ENCODE measurements at places on chromosomes 1 and 21.

DNA sequence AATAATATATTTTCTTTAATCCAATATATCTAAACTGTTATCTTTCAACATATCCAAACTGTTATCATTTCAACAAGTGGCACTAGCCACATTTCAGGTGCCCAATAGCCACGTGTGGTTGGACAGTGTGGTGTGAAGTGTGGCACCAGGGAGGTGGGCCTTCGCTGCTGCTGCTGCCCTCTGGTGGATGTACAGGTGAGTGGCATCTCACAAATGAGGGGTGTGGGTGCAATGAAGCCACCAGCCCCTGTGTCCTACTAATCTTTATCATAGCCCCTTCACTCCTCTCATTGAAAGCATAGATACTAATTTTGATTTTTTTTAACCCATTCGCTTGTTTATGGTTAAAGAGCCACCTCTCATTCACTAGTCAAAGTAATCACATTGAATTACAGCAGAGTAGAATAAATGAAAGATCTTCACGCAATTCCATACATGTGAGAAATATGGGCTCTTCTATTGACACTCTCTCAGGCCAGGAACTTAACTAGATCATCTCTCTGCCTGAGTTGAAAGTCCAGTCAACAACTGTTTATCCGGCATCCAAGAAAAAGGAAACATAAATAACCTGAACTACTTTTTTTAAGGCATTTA, 499.2 kb downstream of the OMA1 start:
- peak; percentile 8 for DNase-seq

DNA sequence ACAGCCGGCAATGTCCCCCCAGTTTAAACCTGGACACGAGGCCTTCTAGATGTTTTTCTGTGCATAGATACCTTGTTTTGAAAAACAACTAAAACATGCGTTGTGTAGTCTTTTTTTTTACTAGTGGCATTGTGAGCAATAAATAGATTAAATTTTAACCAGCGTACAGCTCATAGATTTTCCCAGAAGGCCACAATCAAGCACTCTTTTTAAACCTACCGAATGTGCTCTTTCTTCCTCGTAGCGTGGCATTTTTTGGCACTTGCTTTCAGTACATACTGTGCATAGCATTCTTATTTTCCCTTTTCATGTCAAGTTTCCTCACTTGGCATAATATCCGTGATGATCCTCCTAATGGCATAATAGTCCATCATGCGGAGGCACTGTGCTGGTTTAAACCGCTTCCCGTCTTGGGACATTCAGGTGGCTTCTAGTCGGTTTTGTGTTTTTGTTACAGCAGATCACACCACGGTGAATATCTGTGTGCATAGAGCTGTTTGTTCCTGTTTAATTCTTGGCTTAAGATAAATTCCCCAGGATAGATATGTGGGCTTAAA, 95.3 kb downstream of the PDE9A start:
- DNase-seq, result no peak

GRCh38 chr1:29469457-29469856, 233.1 kb downstream of the PTPRU start:
- DNase-seq, result peak; percentile 14

GRCh38 chr1:96361271-96361856, 360.2 kb upstream of the PTBP2 start:
- DNase-seq, result no peak

- DNase-seq, result peak; percentile 95
Observed at GRCh38 chr1:228141226-228142044, 1.4 kb downstream of the GUK1 start.

DNA sequence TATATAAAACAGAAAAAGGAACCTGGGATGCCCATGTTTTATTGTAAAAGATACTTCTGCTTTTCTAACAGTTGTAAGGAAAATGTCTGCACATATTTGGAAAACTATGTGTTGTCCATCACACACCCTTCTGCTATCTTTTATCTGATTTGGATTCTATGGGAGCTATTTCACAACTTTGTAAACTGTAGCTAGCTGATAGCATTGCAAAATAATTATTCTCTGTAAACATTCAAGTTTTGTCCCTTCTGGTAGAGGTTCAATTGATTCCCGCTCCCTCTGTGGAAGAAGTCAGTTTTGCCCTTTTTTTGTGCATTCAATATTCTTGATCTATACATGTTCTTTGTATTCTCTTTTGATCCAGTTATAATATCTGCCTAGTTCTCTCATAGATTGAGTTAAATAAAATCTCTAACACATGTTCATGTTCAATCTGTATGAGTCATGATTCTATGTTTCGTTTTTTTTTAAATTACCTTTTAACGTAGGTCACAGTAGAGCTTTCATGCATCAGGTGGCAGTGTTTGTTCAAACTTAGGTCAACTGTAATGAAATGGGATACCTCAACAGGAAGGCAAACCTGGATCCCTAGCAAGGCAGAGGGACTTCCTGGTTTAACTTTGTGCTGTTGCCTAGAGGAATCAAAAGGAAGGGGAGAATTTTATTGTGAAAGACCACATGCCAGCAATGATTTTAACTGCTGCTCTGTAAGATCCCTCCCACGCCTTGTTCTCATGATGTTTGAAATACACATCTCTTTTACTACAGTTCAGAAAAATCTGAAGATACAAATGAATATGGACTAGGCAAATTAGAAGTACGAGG, 26.0 kb upstream of the BCL9 start:
- peak; percentile 29 for DNase-seq

- peak; percentile 43 for DNase-seq
Observed at GRCh38 chr1:22108339-22109105, 34.4 kb downstream of the WNT4 start.

GRCh38 chr1:58539553-58539952, 7.0 kb downstream of the OMA1 start:
- peak; percentile 26 for DNase-seq

GRCh38 chr1:47481936-47482335, 44.1 kb downstream of the FOXD2 start:
- no peak for DNase-seq

- peak; percentile 72 for DNase-seq
Observed at GRCh38 chr1:78274814-78275213, 216.0 kb upstream of the PTGFR start.

- no peak for DNase-seq
Observed at GRCh38 chr1:156675210-156676113, 1.7 kb downstream of the NES start.

- no peak for DNase-seq
Observed at GRCh38 chr1:56550859-56551188, 28.5 kb downstream of the PLPP3 start.

DNA sequence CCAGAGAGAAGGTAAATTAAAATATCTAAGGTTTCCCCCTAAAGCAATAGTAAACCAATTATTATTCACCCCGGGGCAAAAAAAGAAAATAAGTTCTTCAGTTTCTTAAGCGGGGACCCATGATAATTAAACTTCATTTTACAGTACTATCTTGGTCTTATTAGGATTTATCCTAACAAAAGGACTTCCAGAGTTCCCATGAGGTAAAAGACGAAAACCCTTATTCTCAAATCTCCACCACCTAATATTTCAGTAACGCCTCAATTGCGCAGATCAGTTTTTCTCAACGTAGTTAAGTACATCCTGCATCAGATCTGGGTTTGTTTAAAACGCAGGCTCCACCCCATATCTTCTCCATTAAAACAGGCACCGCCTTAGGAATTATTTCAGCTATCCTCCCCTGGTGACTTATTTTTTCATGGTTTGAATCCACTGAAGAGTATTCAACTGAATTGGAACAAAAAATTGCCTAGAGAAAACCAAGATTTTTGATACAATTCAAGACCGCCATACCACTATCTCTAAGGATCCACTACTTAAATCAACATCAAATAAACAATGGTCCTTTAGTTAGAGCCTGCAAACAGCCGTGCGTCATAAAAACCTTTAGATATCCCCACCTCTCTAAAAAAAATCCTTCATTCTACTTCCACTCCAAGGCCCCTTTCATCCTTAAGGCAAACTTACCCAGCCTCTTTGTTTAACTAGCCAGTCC, 1.7 kb downstream of the MCL1 start:
- DNase-seq, result peak; percentile 69

- DNase-seq, result no peak
Observed at GRCh38 chr1:218742467-218743262, 397.5 kb downstream of the TGFB2 start.

DNA sequence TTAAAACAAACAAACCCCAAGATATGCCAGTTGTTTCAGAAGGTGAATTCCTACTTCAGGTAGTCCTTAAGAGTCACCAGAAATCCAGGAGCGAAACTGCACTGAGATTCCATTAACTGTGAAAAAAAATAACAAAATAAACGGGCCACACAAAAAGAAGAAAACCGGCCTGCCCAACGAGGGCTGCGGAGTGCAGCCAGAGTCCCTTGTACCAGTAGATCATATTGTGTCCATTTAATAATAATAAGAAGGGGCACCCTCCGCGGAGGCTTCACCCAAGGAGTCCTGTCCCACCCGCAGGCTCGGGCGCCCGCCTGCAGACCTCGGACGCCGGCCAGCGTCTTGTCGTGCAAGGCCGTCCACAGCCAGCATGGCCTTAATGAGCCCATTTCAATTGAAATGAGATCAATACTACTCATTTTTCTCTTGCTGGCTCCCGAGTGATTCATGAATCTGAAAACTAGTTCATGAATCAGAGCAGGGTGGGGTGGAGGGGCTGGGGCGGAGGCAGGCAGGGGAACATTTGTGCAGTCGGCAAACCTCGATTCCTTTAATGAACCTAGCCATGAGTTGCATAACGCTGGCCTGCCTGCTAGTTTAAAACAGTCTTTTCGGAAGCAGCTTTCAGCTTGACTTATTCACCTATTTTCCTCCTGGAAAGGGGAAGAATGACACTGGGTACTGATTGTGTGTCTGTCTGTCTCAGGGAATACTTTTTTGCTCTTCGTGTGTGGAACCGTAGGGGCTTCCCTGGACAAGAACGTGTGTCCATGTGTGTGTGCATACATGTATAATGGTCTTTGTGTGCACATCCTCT, 113.1 kb upstream of the IRF2BP2 start:
- peak; percentile 97 for DNase-seq
